Activated naive CD4-positive, alpha-beta T cell treated with anti-CD3 and anti-CD28 coated beads, Interleukin-2, amount 50 U/mL, for 72 hours (primary cell): ENCODE measurements at places on chromosomes 6 and 20.

DNA sequence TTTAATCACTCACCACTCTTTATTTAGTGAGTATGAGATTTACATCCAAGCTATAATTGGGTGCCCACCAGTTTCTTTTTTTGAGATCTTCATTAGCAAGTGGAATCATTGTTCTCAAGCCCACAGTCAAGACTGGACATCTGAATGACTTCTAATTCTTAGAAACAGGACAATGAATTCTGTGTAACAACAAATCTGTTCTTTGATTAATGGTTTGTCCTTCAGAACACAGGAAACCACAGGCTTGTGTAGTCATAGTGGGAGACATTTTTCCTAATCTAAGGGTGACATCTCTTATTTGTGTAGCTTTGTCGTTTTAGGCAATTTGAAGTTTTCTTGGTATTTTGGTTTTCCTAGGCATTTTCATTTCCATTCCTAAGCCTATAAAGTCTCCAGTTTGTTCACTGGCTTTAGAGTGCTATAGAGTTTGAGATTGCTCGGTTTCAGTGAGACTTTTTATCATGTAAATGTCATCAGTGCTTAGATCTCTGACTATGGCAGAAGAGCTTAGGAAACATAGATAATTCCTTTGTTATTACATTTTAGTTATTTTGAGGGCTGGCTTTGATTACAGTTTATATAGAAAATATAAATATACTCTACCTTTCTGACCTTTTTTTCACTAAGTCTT, 903.9 kb upstream of the MAP3K7 start:
- no peak for DNase-seq

DNA sequence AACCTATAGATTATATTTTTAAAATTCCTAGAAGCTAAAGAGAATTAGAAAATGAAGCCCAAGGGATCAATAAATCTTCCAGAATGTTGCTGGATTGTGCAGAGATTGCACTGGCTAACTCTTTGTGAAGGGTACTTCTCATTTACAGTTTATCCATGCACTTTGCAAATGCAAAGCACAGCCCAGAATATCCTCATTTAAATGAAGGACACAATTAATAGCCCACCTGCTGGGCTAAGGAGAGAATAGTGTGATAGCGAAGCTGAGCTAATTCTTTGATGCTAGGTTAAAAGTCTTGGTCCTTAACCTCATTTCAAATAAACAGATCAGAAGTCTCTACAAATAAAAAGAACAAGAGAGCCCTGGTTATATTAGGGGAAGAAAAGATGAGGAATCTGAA, 72.5 kb downstream of the SMPDL3A start:
- DNase-seq = no peak

GRCh38 chr6:41336824-41337223, 1.4 kb downstream of the NCR2 start:
- DNase-seq = no peak

DNA sequence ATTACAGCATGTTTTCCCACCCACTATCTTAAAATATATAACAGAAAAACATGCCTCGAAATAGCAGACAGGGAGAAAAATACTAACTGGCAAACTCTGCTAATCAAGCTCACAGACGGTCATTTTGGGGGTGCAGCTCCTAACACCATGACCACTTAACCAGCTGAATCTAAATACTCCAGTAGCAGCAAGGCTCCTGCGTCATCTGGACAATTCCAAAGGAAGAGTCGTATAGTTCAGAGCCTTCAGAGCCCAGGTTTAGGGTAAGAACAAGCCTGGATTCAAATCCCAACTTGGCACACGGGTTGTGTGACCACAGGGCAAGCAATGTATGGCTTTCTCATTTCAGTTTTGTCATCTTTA, 81.3 kb upstream of the COL21A1 start:
- DNase-seq = no peak

DNA sequence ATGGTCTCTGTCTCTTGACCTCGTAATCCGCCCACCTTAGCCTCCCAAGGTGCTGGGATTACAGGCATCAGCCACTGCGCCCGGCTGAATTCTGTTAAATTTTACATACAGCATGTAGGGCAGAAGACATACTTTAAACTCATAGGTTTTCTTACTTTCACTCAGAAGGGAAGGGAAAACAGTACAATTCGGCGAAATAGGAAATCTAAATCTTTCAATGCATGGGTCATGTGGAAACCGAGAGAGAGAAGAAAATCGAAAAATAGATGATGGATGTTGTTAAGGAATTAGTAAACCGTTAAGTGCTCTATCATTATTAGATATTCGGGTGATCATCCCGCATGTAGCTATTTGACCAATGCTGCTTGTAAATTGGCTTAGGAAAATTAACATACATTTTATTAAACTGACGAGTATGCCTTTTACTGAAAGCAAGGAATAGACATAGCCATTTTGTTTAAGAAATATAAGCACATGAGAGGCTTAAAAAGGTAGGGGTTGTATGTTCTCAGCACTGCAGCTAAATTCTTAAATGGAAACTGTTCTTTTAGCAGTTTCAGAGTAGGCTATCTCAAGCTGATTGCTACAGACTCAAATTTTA, 164.7 kb upstream of the AGPAT4 start:
- no peak for DNase-seq

GRCh38 chr20:33081411-33082154, 2.1 kb downstream of the BPIFB4 start:
- no peak for DNase-seq

GRCh38 chr20:32333181-32333987, 24.7 kb upstream of the ASXL1 start:
- DNase-seq = peak; percentile 78

DNA sequence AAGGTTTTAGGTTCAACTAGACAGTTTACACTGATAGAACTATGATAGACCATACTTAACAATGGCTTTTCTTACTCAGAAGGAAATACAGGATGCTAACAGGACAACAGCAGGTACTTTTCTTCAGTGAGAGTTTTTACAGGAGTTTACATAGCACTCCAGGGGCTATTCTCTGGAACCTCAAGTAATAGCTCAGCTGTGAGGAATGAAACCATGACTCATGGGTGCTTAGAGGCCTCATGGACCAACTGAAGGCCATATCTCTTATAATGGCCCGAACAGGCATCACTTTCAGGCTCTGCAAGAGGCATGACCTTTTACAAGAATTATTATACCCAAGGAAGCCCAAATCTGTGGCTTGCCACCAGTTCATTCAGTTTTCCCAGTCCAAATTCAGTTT, 31.8 kb downstream of the TREML1 start:
- DNase-seq = no peak

- DNase-seq = no peak
These were observed 94.6 kb downstream of the EPB41L2 start for GRCh38 chr6:130968476-130968875.

GRCh38 chr6:134346932-134347545, 29.1 kb upstream of the SGK1 start:
- no peak for DNase-seq

DNA sequence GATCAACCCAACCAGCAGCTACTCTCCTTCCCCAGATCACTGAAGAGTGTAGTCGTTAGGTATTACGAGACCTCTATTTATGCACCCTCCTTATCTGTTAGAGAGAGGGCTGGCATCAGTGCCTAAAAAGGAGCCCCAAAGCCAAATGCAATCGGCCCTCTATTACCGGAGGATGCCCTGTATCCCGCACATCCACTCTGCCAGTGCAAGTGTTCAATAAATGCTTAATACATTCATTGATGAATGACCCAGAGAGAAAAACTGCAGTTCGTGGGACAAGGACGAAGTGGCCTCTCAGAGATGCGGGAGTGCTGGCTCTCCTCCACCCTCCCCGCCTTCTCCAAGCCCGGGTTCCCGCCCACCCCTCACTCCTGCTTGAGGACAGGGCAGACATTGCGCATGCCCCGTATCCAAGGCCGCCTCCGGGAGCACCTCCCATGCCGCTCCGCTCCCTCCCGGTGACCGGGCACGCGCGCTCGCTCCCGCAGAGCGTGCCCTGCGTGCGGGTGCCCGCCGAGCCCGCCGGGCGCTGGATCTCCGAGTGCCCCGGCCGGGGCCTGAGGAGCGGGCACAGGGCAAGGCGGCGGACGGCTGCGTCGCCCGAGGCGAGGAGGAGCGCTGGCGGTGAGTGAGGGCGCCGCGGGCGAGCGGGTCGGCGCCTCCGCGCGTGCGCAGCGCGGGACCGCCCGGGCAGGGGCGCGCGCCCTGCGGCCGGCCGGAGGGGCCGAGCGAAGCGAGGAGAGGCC, 27.2 kb upstream of the BTBD3 start:
- peak; percentile 74 for DNase-seq

GRCh38 chr20:62617711-62618483, 24.4 kb upstream of the SLCO4A1 start:
- DNase-seq = peak; percentile 57

DNA sequence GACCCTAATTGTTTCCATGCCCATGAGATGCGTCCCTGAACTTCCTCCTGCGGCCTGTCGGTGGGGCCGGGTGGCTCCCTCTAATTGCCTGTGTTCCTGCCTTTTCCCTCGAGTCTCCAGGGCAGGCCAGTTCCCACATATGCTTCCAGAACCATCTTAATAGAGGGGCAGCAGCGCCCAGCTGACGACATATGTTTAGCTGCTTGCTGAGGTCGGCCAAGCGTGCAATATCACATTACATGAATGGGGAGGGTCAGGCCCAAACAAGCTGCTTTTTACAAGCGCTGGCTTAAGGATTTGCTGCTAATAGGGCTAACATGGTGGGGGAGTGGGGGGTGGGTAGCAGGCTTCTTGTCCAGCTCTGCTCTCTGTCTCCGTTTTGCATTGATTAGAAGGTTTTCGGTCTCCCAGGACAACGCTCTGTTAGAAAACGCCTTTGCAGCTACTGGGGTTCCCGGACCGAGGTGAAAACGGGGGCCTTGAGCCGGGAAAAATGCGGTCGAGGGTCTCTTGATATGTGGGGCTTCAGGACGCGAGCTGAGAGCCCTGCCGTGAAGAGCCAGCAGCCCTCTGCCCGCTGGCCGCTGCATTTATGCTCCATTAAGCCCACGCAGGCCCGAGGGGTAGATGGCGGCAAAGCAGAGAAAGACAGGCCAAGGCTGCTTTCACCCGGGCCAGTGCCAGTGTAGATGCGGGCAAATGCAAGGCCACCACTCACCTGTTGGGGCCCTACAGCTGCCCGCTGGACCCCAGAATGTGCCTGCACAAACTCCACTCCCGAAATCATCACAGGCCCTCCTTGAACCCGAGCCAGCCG, 308.5 kb downstream of the BMP7 start:
- no peak for DNase-seq

DNA sequence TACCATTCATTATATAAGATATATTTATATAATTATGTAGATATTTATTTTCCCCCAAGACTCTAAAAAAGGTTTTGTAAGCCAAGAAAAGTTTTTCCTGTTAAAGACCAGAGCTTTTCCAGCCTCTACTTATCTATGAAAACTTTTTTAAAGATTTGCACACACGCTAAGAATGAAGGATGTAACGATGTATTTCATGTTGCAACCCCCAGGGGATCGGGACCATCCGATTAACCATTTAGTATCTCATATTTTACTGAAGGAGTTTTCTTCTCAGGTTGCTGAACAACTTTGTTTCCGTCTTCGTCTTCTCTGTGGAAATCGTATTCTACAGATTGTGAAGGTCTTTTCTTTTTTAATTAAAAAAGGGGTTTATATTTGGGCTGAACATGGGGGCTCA, 70.0 kb upstream of the SASH1 start:
- DNase-seq = no peak
